ENCODE measurements at places on chromosomes 1 and 21.
A peak's percentile ranks its signal among the peaks of the same experiment; 100 is the strongest.

DNA sequence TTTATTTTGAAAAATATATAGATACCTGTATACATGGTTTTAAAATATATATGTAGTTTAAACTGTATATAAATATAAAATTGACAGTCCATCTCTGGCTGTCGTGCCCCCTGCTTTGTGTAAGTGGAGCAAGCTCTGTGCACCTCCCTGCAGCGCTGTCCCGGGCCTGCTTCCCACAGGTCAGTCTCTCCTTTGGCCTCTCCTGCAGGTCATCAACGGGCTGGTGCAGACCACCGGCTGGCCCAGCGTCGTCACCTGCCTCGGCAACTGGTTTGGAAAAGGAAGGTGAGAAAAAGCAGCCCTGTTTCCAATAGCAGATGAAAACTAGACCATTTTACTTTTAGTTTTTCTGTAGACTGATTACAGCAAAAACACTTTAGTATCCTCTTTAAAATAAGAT lies 28.5 kb downstream of the SLC37A1 start:
- DNase-seq = no peak

GRCh38 chr1:17545356-17545755 lies 5.9 kb downstream of the ARHGEF10L start:
- DNase-seq = peak; percentile 66

GRCh38 chr1:116110567-116111523 lies at the start of gene MAB21L3:
MAB21L3 (plus strand) TSS chr1:116111399; CDS start chr1:116112616, 1,217 bp downstream.
- no peak for DNase-seq

- DNase-seq = peak; percentile 2
Observed at GRCh38 chr21:30408782-30409494, 13.1 kb downstream of the KRTAP13-1 start.

DNA sequence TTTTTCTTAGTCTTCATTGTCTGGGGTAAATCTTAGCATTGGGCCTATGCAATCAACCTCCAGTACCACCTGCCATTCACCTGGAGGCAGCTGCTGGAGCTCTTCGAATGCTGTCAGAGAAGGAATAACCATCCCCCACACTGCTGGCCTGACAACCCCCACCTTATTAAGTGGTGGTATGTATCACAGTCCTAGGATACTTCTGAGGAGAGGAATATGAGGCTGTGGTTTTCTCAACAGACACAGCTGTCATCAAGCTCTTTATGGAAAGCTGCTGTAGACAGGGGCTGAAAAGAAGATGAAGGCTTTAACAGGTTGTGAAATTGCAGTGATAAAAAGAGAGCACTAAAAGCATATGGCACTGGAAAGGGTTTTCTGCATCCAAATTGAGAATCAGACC lies 61.7 kb downstream of the TSEN15 start:
- no peak for DNase-seq

DNA sequence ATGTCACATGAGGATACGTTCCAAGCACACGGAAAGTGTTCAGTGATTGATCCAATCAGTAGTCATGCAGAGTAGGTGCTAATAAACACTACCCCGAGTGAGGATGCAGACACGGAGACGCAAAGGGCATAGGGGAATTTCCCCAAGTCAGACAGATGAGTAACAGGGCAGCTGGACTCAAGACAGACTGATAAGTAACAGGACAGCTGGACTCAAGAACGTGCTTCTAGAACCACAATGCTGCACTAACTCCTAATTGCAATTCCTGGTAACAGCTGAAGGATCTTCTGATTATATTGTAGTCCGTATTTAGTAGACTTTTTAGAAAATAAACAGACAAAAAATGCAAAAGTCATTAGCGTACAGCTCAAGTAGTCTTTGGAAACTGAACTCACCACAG lies 1.9 kb upstream of the OR2T10 start:
- DNase-seq = no peak

DNA sequence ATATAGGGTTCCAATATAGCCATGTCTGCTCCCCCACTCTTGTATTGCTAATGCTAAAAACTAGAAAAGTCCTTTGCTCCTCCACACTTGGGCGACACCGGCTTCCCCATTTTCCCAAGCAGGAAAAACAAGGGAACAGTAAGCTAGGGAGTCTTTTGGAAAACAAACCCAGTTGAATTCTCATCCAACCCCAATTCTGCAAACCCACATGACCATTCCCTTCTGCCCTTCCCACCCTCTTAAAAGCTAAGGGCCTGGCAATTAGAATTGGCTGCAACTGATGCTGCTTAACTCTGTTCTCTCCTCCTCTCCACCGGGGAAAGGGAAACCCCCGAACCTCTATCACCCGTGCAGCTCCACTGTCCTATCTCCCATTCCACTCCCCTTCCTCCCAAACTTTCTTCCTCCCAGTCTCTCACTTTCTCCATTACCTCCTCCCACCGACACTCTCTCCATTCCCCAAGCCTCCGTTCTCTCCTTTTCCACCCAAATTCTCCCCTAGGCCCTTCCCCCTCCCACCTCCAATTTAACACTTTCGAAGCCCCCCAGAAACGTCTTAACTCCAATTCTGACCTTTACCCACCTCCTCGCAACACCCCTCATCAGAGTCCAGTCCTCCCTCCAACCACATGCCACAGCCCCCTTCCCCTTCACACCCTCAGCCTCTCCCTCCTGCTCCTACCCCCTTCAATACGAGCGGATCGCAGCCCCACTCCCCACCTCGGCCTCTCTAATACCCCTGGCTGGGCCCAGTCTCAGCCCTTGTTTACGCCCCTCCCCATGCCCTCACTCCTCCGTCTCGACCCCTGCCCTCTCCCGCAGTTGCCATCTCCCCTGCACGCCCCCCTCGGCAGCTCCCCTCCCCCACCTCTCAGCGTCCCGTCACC lies 701 bp downstream of the DEDD start:
- no peak for DNase-seq

DNA sequence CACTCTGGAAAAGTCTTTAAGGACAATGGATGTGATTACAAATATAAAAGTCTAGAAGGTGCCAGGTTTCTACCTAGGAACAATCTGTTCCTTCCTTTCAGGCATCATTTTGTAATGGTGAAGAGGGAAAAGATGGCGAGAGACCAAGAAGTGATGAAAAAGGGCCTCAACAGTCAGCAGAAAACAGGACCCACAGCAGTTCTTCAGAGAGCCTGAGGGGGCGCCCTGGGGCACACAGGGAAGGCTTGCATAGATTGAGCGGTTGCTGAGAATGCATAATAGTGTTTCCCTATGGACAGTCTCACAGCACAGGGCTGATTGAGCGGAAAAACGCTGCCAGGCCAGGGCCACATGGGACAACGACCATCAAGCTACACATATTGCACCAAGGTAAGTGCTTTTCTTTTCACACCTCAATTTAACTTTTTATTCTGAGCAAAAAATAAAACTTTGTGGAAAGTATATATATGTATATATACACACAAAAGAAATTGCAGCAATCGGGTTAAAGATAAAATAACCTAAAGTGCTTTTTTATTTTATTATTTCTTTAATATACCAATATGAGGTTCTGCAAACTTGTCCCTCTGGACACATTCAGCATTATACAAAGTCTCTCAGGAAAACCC lies 3.1 kb upstream of the YRDC start:
- peak; percentile 76 for DNase-seq

- no peak for DNase-seq
Observed at GRCh38 chr1:224196813-224197600, 14.0 kb downstream of the DEGS1 start.

- no peak for DNase-seq
Observed at GRCh38 chr1:21437341-21437640, 2.6 kb upstream of the NBPF3 start.

GRCh38 chr1:244919320-244920282 lies 55.3 kb upstream of the HNRNPU start:
- DNase-seq = no peak

DNA sequence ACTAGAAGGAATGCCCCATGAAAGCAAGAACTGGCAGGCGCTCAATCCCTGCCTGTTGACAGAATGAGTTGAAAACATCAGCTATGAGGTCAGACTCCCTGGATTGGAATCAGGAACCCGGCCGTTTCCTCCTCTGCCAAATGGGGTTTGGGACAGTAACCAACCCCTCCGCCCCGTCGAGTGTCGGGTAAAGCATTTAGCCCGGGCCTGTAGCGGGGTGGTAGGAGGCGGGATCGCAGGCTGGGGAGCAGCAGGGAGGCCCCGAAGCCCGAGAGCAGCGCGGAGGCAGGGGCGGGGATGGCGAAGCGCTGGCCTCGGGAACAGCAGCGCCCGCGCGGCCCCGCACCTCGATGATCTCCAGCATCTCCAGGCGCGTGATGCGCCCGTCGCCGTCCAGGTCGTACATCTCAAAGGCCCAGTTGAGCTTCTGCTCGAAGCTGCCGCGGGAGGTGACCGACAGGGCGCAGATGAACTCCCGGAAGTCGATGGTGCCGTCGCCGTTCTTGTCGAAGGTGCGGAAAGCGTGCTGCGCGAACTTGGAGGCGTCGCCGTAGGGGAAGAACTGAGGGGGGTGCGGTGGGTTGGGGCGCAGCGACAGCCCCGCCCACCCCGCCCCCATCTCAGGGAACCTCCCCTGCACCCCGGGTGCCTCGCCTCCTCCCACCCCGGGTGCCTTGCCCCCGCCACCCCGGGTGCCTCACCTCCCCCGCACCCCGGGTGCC lies 7.5 kb downstream of the HPCAL4 start:
- DNase-seq = no peak

DNA sequence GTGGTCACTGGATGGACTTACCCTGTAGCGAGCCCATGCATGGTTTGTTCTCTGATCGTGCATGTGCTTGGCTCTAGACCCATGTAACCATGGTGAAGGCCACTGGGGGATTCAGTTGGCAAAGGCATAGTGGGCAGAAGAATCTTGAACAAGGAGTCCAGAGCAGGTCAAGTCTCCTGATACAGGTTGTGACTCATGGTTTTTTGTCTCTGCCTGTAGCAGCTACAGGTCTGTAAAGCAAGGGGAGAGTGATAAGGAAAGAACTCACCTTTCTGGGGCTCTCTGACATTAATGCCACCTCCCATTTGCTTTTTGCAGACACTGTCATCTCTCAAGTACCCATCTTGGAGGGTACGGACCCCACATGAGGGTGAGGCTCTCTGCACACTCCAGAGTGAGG lies 153.4 kb upstream of the CAMK1G start:
- DNase-seq = no peak
